ENCODE measurements at places on chromosomes 7 and 10.

GRCh38 chr7:122595885-122596284 lies 103.0 kb downstream of the RNF133 start:
- DNase-seq = no peak

GRCh38 chr7:91814189-91814588 lies 66.3 kb downstream of the MTERF1 start:
- DNase-seq = no peak

- DNase-seq = no peak
These were observed 182.8 kb downstream of the CREB5 start for GRCh38 chr7:28595076-28595475.

GRCh38 chr7:96244244-96244991 lies 77.5 kb downstream of the SLC25A13 start:
- DNase-seq = no peak

DNA sequence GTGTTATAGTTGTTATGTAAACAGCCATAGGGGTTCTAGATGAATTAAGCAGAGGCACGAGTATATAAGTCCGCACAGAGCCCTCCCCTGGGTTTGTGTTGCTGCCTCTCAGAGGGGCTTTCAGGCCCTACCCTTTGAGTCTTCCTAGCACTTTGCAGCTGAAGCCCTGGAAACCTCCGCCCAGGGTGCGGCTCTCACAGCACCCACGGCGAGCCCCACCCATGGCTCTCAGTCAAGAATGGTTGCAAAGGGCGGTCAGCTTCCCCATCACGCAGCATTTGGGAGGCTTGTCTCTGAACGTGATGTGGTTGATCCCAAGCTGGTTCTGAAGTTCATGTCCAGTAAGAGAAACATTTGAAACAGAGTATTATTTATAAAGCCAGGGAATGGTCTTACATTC lies 18.8 kb upstream of the INSIG1 start:
- no peak for DNase-seq

DNA sequence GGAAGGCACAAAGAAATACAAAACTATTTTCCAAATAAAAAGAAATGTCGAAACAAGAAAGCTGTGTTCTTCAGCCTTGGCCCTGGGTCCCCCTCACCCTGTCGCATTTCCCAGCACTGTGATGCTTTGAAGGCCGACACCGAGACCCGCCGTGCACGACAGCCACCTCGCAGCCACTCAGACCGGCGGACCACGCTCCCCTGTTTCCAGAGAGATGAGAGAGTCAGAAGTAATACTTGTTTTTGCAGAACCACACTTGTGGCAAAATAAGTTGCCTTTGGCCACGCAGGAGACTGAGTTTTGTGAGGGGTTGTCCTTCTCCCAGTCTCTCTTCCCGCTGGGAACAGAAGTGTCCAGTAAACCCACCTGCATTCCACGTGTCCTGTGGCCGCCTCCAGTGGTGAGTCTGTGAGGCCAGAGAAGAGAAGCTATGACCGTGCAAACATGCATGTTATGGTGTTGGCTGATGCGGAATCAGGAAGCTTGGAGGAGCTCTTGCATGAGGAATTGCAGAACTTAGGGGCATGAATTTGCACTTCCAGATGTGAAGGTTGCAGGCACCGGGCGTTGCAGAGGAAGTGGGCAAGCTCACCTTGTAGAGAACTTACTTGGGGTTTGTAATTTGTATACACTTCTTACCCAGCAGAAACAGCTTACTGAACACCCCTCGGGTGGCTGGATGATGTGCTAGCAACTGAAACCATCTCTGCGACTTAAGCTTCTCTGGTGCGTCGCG lies 194.5 kb downstream of the EBF3 start:
- no peak for DNase-seq

GRCh38 chr10:69241575-69241974 lies 21.4 kb downstream of the HKDC1 start:
- no peak for DNase-seq

GRCh38 chr7:76357475-76358010 lies 1.2 kb downstream of the YWHAG start:
- DNase-seq = no peak

Data from MM.1S (cell line).